ENCODE measurements at places on chromosomes 3 and 15.

DNA sequence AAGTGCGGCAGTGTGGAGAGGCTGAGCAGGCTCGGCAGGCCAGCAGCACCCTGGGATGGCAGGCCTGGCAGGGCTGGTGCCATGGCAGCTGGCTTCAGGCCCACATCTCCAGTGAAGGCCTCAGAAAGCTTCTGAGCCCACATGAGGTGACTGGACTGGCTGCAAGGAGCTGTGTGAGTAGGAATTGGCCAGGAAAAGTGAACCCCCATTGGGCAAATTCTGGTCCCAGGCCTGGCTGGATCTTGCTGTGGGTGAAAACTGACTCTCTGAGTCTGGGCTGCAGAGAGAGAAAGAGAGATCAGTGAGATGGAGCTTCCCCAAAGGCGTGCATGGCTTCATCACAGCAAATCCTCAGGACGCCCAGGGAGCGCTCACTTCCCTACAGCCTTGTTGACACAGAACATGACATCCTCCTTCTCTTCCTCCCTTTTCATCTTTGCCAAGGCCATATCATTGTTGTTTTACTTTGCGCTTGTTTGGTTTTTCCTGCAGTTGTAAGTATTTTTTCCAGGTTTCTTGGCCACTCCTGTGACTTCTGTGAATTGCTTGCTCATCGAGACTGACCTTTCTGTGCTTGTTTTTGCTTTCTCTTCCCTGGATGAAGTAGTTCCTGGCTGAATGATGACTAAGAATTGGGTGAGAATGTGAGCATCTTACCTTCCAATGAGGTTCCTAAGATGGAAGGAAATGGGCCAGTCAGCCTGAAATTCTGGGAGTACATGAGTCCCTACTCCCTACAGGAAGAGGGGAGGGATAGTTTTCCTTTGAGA is 299.1 kb downstream of the TLE3 start:
- peak; percentile 14 for DNase-seq

DNA sequence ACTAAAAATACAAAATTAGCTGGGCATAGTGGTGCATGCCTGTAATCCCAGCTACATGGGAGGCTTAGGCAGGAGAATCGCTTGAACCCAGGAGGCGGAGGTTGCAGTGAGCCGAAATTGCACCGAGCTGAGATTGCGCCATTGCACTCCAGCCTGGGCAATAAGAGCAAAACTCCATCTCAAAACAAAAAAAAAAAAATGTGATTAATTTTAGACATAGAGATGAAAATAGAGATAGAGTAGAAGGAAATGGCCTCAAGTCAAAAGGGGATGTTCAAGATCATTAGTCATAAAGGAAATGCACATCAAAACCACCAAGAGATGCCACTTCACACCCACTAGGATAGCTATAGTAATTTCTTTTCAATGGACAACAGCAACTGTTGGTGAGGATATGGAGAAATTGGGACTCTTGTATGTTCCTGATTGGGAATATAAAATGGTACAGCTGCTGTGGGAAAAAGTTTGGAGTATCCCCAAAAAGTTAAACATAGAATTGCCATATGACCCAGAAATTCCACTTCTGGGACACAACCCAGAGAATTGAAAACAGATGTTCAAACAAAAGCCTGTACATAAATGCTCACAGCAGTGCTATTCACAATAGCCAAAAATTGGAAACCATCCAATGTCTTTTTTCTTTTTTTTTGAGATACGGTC is 55.4 kb downstream of the ABHD2 start:
- DNase-seq: no peak

DNA sequence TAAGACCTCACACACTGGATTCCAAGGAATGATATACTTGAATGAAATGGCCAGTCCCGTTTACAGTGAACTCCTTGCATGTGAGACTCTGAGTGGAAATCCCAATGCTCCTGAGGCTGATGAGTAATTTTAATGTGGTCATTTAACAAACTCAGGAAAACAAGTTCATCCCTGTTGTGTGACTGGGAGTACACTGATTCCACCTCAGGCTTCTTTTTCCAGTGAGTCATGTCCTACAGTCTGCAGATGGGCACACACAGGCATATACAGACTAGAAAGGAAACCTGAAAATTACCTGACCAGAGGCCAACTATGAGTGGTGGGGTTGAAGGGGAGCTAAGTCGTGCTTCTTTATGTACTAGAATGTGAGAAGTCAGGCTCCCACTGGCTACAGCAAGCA is 5.8 kb downstream of the SQOR start:
- no peak for DNase-seq

DNA sequence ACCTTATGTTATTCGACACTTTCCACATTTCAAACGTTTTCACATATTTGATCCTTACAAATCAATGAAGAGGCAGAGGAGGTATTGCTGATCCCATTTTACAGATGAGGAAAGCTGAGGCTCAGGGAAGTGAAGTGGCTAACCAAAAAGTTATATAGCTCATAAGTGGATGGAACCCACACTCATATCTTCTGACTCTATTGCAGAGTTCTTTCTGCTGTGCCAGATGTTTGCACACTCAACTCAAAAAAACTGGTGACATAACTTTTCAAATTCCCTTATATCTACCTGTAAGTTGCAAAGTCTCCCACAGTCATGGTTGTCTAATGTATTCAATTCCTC is 84.0 kb upstream of the SETMAR start:
- DNase-seq: no peak

DNA sequence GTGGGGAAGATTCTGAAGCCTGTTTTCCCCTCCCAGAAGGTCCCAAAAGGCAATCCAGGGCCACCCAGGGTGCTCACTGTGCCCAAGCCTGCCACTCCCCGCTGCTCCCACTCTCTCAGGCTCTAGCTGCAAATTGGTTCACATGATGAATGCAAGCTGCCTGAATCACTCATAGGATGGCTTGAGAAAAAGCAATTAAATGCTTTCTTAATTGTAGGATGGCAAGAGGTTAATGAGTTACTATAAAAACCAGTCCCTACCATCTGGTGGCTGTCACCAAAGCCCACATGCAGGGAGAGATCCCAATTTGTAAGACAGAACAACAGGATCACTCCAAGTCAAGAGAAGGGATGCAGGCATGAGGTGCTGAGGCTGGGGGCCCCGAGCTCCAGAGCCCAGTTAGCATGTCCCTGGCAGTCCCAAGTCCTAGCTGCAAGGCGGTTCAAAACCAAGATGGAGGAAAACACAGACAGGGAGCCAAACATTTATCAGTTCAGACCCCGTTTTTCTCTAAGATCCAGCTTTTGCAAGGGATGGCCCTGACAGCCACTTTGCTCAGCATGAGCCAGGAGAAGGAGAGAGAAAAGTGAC is 207.1 kb downstream of the UACA start:
- DNase-seq: no peak

DNA sequence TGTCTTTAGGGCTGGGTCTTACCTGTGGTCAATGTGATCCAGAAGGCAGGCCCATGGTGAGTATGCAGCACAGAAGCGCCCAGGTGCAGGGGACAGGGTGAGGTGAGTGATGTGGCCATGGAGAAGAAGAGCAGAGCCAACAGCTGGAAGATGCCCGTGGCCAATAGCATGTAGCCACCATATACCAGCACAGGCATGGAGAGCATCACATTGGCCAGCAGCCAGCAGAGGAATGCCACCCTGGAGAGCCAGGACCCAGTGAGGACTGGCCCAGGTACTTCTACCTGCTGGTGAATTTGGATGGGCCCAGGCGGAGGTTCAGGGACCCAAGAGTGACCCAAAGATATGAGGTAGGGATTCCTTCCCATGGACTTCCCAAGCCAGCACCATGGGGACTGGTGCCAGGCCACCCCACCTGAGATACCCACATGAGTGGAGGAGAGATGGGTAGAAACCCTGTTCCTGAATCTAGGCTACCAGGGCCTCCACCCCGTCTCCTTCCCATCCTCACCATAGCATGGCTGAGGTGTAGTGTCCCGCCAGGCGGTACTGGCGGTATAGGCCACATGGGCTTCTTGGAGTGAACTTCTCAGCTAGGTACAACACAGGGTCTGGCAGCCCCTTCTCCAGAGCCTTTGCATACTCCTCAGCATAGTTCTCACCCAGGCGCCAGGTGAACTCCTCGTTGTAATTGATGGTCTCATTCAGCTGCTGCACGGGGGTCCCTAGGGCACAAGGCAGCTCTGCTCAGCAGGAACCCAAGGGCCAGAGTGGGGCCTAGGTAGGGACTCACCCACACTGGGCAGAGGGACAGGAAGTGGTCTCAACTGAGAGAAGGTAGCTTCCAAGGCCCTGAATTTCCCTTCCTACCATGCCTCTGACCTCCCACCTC is 6.2 kb downstream of the DUOXA2 start:
- no peak for DNase-seq

DNA sequence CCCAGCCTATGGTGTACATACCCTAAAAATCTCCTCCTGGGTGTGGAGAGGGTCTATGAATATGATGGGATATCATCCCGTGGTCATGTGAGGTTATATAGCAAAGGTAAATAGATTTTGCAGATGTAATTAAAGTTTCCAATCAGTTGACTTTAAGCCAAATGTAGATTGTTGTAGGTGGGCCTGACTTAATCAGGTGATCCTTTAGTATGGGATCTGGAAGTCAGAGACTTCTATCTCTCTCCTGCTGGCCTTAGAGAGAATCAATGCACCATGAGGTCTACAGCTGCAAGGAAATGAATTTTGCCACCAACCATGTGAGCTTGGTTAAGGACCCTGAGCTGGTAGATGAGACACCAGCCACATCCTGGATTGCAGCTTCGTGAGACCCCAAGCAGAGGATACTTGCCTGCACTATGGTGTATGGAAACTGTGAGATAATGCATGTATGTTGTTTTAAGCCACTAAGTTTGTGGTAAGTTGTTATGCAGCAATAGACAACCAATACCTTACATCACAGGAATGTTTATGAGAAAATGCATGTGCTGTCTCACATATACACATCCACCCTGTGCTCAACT is 137.1 kb upstream of the SLC6A11 start:
- DNase-seq: no peak

GRCh38 chr3:23959135-23959900 is 14.2 kb downstream of the NR1D2 start:
- DNase-seq: no peak

- peak; percentile 55 for DNase-seq
These were observed 1044.2 kb downstream of the AGBL1 start for GRCh38 chr15:87123676-87124382.

- DNase-seq: no peak
These were observed 95.9 kb downstream of the SEMA5B start for GRCh38 chr3:122931636-122932035.

DNA sequence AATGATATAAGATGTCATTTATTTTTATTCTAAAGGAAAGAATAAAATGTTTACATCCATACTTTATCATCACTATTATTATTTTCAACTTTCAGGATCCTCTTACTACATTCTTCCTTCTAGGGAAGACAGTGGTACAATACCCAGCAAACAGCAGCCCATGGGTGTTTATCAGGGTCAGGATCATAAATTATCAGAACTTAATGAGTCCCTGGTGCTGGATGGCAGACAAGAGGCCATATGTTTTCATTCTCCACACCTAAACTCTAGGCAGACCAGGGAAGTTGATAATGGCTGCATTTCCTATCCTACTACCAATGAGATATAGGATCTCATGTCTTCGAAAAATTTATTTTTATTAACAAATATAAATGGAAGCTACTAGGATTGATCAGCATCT is 127.7 kb downstream of the SAMMSON start:
- DNase-seq: no peak

GRCh38 chr3:98322101-98322500 is 31.6 kb upstream of the OR5K4 start:
- no peak for DNase-seq

DNA sequence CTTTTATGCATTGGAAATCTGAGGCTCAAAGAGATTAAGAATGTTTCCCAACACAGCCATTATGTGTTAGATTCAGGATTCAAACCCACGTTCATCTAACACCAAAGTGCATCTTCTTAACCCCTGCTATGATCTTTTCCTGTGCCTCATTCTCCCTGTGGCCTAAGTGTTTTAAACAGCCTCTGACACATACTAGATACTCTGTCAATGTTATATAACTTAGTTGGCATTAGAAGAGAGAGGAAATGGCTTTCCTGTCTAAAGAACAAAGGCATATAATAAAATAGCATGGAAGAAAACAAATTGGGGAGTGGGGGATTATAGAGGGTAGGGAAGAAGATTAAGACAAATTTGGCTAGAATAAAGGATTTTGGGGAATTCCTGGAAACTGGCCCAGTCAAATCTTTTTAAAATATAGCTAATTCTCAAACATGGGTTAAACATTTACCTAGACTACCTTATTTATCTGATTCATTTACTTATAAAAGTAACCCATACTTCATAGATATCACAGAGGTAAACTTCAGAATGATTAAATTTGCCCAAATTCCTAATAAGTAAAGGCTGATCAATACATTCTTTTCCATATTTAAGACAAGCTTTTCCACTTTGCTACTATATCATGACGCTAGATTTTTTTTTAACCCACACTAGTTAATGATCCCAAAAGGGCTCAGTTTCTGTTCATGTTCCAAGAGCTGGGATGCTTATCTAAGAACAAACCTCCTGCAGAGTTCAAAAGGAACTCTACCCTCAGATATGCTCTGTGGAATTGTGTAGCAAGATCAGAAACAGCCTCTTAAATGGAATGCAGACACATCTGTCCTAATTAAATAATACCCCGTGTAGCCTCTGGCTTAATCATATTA is 122.9 kb upstream of the PTPRG start:
- DNase-seq: no peak

GRCh38 chr15:98292442-98293240 is 332.1 kb downstream of the ARRDC4 start:
- peak; percentile 24 for DNase-seq

DNA sequence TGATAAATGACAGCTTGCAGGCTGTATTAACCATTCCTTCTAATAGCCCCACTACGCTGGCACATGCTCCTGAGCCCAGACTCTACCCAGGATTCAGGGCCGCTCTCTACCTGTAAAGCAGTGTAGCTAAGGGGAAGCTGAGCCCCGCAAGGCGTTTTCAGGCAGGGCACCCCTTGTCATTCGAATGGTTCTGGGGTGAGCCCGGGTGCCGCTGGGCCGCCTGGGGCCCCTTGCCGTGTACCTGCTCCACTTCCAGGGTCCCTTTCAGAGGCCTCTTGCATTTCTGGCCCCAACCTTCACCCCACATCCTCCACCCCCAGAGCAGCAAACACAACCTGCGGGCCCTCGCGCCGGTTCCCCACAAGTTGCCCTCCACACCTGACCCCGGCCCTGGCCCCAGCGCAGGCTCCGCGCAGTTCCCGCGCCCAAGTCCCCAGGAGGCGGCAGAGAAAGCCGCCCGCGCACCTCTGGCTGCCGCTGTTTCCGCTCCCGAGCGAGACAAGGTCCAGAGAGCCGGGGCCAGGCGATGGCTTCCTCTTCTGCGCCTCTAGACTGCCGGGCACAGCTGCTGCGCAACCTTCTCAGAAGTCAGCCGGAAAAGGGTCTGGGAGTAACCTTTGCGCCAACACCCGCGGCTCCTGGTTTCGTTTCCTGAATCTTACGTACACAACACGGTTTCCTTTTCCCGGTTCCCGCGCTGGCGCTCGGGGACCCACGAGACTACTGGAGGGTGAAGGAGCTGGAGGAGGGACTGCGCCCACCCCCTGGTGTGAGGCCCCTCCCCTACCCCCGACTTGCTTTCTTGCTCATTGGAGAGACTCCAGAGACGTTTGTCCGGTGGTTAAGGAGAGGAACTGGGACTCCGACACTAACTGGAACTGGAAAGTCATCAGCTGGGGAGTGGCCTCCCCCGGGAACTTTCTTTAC is at the start of gene PLSCR1:
TSS of gene PLSCR1 (minus strand) at position 606 of the 927 bp plus-strand sequence. CDS start 8,055 bp downstream, outside the sequence.
- DNase-seq: peak; percentile 41

Data from cerebellar cortex (tissue), 1 donor.